GM20000 (cell line): ENCODE measurements at places on chromosomes 1 and 21.

DNA sequence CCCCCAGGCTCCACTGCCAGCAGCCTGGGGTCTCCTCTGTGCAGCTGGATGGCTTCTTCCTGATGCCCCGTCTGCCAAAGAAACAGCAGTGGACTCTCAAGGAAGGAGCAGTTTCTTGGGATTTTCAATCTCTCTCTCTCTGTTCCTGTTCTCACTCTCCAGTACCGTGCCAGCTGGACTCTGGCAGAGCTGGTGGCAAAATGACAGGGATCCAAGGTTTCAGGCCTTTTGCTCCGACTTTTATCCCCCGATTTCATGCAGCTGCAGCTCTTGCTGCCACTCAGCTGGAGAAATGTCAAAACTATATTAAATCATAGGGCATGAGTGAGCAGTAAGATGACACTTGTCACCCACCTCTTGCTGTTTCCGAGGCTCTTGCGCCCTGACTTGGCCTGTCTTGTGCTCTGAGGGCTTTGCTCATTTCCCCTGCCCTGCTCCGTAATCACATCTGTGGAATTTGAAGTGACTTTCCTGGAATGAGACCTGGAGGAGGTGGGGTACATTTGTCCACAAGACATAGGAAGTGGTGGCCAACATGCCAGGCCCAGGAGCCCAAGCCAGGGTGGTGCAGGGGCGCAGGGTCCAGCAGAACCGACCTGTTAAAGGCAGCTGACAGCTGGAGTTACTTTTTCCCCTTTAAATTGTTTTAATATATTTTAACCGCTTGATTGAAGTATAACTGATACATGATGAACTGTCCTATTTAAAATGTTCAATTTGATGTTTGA is 576.2 kb downstream of the PTPRU start:
- DNase-seq, result no peak

- DNase-seq, result no peak
These were observed 341.8 kb downstream of the ZNF326 start for GRCh38 chr1:90336552-90337324.

DNA sequence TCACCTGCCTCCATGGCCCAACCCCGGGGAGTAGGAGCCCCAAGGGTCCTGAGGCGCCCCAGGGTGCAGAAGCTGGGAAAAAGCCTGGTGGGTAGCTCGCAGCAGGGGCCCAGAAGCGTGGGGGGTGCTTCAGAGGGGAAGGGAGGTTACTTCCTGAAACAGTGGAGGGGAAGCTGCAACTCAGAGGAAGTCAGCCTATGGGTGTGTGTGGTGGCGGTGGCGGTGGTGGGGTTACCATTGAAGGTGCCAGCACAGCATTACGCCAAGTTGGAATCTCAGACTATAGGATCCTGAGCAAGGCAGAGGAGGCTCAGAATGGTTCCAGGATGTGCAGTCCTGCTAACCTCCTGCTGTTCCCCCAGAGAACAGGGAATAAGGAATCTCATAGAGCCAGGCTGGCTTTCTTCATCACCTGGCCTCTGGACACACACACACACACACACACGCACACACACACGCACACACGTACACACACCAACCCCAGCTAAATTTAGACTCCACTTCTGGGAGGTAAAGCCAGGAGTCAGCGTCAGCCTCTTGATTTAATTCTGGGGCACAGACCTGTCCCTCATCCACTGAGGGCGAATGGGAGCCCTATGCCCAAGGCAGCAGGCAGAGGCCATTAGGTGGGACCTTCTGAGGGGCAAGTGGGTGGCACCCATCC is 1.3 kb downstream of the DENND4B start:
- peak; percentile 88 for DNase-seq

DNA sequence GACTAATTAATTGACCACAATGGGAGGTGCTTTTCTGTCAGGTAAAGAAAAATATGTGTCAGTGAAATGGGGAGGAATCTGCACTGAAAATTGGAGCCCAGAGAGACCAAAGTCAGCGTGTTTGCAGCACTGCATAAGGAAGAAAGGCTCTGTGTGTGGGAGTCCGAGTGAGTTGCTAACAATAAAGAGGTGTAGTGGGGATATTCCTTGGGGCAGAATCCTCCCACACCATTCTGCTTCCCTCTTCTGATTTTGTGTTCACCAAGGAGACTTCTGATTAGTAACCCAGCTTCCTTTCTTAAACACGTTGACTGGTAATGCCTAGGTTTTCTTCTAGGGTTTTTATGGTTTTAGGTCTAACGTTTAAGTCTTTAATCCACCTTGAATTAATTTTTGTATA is 240.5 kb downstream of the RPS6KC1 start:
- no peak for DNase-seq

DNA sequence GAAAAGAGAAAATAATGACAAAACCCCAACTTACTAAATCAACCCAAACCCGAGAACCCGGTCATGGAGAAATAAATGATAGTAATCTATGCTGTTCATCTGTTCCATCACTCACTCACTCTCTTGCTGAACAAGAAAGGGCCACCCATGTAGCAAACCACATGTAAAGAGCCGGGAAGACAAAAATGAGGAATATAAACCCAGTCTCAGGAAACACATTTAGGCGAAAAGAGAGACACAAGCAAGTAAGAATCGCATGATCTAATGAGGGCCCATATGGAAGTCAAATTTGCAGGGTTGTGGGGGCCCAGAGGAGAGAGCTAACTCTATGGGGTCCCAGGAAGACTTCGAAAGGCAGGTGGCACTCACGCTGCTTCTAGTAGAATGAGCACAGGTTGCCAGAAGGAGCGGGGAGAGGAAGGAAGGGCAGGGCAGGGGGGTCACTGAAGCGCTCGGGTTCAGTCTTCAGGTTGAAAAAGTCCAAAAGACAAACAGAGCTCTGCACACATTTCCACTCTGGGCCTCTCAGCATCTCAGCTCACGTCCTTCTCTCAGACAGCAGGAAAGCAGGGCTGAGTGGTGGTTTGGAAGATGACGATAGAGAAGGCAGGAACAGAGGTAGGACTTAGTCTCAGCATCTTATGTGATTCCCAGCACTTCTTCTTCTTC is 142.9 kb upstream of the KRTAP19-8 start:
- no peak for DNase-seq

DNA sequence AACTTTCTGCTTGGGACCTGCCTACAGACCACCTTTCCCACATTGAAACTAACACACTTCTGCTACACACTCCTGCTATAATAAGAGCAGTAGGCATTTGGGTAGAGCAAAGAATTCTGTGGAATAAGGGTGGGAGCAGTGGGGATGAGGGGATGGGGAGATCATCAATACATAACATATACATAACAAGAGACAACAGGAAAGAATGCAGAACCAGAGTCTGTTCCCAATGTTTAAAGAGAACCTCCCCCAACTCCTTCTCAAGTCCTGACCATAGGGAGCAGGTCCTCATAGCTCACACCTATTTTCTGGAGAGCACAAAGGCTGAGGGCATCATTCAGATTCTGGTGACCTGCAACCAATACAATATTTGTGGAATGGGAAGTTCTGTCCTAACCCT is 121.6 kb upstream of the BARHL2 start:
- DNase-seq, result no peak

- no peak for DNase-seq
These were observed 190.9 kb upstream of the ADGRL4 start for GRCh38 chr1:79197421-79197820.

- DNase-seq, result no peak
These were observed 166.0 kb downstream of the COL11A1 start for GRCh38 chr1:102942324-102942723.
